CD4-positive, alpha-beta T cell treated with Interleukin-21 for 1 hour (primary cell): ENCODE measurements at places on chromosomes 16 and 17.

GRCh38 chr17:57694051-57694450, 51.0 kb downstream of the CCDC182 start:
- no peak for DNase-seq

DNA sequence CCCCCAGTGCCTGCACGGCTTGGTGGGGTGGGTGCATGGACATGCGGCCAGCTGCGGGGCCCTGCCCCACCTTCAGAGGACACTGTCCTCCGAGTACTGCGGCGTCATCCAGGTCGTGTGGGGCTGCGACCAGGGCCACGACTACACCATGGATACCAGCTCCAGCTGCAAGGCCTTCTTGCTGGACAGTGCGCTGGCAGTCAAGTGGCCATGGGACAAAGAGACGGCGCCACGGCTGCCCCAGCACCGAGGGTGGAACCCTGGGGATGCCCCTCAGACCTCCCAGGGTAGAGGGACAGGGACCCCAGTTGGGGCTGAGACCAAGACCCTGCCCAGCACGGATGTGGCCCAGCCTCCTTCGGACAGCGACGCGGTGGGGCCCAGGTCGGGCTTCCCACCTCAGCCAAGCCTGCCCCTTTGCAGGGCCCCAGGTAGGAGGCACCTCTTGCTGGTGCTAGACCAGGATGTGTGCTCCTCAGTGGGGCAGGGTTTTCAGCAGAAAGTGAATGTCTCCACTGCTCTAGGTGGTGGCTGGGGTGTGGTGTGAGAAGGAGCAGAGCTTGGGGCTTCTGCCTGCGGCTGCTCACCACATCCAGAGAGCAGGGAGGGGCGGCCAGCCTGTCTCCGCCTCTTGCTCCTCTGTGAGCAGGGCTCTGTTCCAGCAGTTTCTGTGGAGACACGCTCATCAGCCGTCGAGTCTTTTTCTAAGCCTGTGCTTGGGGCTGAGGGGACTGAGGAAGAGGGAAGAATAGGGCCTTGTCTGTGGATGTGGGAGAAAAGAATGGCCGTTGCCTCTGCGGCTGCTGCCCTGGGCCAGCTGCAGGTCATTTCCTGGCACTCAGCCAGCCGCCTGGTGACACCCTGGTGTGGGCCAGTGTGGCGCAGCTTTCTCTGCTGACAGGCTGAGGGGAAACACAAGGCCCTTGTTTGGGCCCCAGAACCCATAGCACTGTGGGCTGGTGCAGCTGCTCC, 2.2 kb downstream of the ZNF276 start:
- peak; percentile 89 for DNase-seq

GRCh38 chr16:84933774-84934631, 77.3 kb downstream of the ZDHHC7 start:
- no peak for DNase-seq

DNA sequence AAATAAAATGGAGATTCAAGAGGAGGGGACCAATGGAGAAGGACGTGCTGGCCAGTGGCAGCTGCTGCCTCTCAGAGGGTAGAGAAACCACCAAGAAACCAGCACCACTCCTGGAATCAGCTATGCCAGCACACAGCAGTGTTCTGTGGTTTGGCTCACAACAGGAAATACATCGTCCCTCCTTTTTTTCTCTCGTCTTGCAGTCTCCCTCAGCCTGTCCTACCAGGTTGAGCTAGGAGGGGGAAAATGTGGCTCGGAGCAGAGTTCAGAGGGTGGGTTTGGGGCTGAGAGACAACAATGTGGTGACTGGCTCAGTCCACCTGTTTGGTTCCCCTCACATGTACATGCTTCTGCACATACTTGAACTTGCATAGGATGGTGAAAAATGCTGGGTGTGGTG, 19.9 kb upstream of the SLC16A5 start:
- peak; percentile 25 for DNase-seq

DNA sequence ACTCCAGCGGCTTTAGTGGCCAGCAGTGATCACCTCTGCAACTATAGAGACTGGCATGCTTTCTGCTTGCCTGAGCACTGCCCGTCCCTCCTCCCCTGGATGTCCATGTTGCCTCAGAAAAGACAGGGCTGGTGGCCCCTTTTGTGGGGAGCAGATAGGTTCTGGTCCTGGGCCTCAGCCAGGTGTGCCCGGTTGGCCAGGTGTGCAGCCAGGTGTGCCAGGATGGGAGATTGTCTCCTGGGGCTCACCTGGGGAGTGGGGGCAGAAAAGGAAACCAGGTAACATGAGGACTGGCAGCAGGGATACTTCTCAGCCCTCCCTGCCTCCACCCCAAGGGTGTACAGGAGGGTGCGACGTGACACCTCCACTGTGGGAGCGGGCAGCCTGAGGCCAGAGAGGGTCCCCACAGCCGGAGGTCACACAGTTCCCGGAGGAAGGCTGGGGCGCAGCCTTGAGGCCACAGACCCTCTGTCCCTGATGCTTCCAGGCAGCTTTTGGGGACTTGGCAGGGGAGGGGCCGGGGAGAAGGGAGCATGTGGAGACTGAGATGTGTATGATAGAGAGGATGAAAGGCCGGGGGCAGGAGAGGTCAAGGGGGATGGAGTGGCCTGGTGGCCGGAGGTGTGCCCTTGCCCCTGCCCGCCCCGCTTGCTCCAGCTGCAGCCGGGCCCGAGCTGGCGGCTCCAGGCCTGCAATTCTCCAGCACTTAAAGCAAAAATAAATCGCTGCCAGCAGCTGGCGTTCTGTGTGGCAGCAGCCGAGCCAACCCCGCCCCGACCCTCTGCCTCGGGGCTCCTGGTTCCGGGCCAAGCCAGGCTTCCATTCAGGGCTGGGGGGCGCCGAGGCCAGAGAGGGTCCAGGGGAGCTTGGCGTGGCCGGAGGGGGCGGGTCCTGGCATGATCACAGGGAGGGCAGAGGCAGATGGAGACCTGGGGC, 6.7 kb downstream of the KCNJ12 start:
- no peak for DNase-seq

GRCh38 chr17:79845601-79845949, 6.3 kb upstream of the CBX4 start:
- DNase-seq = no peak

DNA sequence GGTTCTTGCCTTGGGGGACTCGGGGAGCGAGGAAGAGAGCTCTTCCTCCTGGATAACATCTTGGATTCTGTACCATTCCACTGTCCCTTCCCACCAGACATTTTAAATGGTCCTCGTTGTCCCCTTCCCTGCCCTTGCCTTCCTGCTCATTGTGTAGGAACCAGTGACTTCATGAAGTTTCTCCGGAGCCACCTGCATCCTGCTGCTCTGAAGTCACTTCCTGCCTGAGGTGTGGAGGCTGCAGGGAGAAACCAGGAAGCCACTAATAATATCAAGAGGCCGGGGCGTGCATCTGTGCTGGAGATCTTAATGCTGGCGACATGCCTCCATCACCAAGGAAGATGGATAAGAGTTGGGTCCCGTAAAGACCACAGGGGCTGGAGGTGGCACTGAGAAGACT, 6.2 kb upstream of the SLC16A13 start:
- peak; percentile 60 for DNase-seq

DNA sequence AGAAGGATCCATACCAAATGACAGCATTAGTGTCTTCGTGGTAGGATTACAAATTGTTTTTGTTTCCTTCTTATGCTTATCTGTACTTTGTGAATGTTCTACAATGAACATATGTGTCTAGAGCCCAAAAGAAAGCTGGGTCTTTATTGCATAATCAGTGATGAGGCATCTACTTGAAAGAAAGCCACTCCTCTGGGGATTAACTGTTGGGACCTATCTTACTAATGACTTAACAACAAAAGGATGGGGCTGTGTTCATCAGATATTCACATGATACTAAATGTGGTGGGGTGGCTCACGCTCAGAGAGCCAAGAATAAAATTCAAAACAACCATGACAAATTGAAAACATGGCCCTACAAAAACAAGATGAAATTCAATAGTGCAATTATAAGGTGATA, 160.2 kb downstream of the RGS9 start:
- no peak for DNase-seq

GRCh38 chr17:57442914-57443571, 186.7 kb downstream of the MSI2 start:
- DNase-seq = peak; percentile 50

DNA sequence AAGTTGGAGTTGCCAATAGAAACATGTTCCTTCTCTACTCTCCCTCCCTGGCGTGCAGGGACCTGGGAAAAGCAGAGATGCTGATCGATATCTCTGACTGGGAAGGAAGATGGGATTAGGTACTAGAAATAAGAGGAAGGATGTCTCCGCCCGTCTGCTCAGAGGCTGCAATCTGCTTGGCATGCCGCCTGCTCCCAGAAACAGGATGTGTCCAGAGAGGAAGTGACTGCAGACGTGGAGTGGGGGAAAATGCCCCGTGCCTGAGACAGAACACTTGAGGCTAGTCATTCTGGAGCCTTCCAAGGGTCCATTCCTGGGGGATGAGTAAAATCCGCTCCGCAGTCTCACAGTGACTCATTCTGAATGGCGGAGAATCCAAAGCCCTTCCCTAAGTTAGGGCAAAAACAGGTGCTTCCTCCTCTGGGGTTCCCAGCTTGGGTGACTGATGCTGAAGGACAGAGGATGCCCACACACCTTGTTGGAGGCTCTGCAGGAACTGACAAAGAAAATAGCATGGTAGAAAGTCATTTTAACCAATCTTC, 45.0 kb upstream of the SMURF2 start:
- DNase-seq = no peak

DNA sequence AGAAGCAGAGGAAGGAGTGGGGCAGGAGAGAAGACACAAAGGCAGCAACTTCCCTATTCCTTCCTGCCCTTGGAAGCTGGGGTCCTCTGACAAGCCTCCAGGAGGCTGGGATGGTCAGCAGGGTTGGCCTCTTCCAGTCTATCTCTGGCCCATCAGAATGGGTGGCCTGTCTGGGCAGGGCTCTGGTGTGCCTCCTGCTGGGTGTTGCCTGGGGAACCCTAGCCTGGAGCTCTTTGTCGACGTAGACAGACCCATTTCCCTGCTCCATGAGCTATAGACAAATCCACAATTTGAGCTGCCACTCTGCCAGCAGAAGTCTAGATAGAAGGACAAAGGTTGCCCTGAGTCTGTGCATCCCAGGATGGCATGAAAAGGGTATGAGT, 11.4 kb downstream of the IGFBP4 start:
- DNase-seq = no peak

GRCh38 chr17:18041776-18042175, 2.6 kb downstream of the GID4 start:
- no peak for DNase-seq

DNA sequence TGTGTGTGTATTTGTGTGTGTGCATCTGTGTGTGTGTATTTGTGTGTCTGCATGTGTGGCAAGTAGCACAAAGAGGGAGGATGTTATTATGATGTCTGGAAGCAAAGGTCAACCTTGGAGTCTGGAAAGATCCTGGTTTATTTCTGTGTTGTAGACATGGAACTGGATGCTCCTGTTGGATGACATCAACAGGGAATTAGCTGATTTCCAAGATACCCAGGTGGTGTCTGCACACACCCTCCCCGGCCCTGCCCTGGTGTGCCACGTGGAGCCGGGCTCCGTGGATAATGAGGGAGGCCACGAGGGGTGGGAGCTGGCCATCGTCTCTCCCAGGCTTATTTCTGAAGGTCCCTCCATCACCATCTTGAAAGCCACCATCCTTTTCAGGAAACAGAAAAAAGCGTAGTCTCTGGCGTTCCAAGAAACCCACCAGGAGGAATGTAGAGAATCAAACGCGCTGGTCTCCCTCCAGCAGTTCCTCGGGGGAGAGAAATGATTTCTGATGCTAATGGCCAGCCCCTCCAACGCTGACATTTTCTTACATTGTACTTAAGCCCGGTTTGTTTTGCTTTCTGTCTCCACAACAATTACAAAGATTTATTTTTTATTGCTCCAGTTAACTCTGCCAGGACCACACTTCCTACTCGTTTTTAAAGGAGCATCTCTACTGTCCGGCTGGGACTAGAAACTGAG, 93.3 kb downstream of the FOXL1 start:
- DNase-seq = no peak

GRCh38 chr16:85027958-85028684, 526 bp downstream of the KIAA0513 start:
- peak; percentile 5 for DNase-seq

DNA sequence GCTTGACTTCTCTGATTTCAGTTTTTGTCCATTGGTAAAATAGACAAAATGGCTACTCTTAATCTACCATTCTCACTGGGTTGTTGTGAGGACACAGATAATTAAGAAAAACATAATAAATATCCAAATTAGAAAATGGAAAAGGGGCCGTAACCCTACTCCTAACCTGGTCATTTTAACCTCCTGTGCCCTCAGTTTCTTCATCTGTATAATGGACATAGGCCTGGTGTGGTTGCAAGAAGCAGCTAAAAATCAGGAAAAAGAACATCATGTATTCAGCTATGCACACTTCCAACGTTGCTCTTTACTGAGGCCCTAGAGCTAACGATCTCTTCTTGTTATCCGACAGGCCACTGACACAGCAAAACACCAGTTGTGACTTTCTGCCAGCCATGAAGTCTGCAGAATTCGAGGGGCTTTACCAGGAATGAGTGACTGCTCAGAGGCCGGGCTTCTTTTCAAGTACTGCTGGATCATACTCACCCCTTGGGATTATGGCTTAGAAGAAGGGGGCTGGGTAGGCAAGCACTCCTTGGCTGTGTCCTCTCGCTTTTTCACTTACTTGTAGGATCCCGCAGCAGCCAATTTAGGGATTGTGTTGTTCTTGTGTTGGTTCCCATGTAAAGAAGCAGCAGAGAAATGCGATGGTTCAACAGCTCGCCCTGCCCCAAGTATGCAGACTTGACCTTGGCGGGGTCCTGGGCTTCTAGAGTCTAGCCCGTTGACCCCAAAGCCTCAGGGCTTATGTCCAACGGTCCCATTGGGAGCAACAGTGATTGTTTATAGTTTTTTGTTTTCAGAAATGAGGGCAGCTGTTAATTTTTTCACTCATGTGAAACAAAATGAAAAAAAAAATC, 20.9 kb downstream of the LDAF1 start:
- no peak for DNase-seq

GRCh38 chr17:4368341-4368740, 1.9 kb upstream of the UBE2G1 start:
- no peak for DNase-seq

DNA sequence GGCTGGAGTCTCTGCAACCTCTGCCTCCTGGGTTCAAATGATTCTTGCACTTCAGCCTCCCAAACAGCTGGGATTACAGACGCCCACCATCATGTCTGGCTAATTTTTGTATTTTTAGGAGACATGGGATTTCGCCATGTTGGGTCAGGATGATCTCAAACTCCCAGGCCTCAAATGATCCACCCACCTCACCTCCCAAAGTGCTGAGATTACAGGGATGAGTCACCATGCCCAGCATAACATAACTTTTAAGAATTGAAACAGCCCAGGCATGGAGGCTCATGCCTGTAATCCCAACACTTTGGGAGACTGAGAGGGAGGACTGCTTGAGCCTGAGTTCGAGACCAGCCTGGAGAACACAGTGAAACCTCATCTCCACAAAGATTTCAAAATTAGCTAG, 2.5 kb downstream of the RSL1D1 start:
- no peak for DNase-seq

GRCh38 chr16:27027971-27028370, 38.8 kb upstream of the C16orf82 start:
- no peak for DNase-seq

- no peak for DNase-seq
These were observed 525 bp upstream of the SEPHS2 start for GRCh38 chr16:30446203-30446595.

- no peak for DNase-seq
These were observed 275.4 kb downstream of the MRTFB start for GRCh38 chr16:14346278-14347142.
